ENCODE measurements at places on chromosomes 12 and 14.

DNA sequence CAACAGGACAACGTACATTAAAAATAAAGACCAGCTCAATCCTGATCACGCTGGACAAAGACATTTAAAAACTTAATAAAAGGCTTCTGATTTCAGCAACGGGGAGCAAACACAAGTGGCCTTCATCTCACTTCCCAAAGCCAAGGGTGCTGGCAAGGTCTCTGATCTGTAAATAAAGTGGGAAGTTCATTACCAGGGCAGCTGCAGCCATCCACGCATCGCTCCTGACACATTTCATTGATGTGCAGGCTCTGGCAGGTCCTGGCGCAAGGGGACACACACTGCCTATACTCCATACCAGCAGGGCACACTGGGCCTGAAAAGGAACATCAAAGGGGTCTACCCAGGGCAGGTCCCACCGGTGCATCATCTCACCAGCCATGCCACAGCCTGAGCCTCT is 51.0 kb downstream of the VWF start:
- DNase-seq: no peak

GRCh38 chr14:70188322-70188658 is 461 bp downstream of the SLC8A3 start:
- DNase-seq: peak; percentile 18

DNA sequence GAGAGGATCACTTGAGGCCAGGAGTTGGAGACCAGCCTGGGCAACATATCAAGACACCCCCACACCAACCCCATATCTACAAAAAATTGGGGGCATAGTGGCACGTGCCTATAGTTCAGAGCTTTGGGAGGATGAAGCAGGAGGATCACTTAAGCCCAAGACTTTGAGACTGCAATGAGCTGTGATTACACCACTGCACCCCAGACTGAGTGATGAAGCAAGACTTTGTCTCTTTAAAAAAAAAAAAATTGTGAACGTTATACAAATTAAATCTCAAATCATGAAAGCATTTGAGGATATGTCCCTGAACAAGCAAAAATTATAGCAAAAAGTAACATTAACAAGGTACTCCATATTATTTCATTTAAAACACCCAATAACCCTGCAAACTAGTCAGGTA is 2.9 kb downstream of the LRP6 start:
- DNase-seq: no peak

DNA sequence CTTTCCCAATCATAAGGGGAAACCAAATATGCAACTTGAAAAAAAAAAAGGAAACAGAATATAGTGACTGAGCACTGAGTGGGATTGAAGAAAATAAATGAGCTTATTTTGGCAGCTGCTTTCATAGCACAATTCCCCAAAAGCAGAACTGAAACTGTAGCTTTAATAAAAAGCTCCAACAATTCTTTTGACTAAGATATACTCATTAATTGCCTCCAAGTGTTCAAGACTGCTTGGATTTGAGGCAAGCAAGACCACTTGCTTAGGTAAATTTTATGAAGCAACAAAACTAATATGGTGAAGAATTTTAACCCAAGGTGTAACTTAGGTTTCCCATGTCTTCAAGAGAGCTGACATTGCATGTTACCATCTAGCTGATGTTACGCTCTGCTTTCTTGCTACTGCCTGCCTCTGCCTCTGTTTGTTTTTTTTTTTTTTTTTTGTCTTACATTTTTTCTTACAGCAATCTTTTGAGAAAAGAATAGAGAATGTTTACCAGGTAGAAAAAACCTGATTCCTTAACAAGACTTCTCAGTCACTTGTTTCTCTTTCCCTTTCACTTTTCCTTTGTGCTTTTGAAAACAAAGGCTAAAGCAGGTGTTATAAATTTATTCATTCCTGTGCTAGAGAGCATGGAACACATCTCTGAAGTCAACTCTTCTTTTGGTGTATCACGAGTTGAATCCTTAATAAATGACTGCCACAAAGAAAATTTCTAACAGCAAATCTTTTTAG is 134.4 kb downstream of the BCAT1 start:
- no peak for DNase-seq

GRCh38 chr12:116159175-116159574 is 118.3 kb downstream of the MED13L start:
- peak; percentile 57 for DNase-seq

- peak; percentile 90 for DNase-seq
Measured at GRCh38 chr14:105091517-105092170, 26.4 kb upstream of the GPR132 start.

DNA sequence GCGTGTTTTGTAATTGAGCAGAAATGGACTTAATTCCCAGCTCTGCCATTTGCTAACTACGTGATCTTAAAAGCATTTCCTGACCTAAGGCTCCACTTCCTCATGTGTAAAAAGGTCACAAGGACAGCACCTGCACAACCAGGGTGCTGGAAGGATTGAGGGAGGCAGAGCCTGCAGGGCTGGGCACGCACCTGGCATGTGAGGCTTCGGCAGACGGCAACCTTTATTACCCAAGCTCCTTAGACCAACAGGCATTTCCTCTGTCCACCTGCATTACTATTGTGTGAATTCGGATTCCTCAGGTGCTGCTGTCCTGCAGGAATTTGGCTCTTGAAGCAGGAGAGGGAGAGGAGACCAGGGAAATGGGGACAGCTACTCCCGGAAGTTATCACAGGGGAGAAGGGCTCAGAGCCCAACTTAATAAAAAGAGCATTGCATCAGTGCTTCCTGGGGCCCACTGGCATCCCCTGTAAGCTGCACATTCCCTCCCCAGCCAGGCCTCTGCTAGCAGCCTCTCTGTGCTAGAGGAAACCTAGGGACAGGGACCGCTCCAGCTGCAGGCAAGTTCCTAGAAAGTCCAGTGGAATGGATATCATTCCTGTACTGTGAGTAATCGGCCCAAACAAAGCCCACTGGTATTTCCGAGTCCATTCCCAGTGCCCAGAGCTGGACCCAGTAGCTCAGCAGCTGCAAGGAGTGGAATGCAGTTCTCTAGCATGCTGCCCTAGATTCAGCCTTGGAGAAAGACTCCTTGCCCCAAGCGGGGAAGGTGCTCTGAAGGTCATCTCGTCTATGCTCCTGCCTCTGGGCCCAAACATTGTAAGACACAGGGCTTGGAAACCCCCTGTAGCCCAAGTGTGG is 157.1 kb upstream of the CCND2 start:
- DNase-seq: peak; percentile 74

- peak; percentile 30 for DNase-seq
Measured at GRCh38 chr12:24838531-24838950, 110.4 kb downstream of the BCAT1 start.

- DNase-seq: peak; percentile 6
Measured at GRCh38 chr12:77354766-77355362, 289.5 kb upstream of the E2F7 start.

- no peak for DNase-seq
Measured at GRCh38 chr12:123041042-123041531, 60.6 kb downstream of the ARL6IP4 start.

GRCh38 chr12:127149226-127149964 is 1117.6 kb upstream of the TMEM132C start:
- peak; percentile 34 for DNase-seq

DNA sequence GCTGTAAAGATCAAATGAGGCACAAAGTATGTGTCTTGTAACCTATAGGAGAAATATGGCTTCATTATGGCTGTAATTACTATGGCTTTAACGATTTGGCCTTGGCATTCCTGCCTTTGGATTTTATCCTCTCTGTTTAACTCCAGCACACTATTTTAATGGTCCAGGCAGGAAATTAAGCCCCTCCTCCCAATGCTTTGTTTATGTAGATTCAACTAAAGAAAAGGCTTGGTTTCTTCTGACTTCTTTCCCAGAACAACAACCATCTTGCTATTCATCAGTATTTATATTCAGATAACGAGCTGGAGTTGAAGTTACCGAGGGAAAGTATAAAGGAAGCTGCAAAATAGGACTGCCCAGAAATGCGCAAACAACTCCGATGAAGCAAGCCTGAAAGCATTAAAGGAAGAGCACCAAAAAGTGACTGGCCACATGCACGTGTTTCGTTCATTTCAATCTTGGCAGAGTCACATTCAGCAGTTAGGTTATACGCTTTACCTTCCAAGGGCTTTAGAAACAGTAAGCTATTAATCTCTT is 104.6 kb downstream of the NELL2 start:
- DNase-seq: no peak

DNA sequence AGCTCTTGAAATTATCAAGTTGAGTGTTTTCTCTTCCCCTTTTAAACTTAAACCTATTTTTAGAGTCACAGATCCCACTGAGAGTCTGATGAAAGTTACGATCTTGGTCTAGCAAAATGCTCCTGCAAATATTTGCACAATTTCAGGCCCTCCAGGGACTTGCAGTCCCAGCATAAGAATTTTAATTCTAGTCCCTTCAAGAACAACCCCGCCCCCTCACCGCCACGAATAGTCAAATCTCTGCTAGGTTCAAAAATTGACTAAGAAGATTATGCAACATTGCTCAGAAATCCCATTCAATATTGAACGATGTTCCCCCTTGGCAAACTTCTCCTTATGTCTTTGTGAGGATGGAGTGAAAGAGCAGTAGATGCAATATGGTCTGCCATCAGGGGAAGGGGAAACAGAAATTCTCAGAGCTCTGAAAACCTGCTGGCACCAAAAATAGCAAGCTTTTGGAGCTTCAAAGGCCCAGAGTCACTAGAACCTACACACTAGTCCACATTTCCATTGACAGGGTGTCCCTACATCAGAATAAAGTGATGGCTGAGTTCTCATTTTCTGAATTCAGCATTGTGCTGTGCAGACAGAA is 127.5 kb upstream of the CCDC175 start:
- no peak for DNase-seq

DNA sequence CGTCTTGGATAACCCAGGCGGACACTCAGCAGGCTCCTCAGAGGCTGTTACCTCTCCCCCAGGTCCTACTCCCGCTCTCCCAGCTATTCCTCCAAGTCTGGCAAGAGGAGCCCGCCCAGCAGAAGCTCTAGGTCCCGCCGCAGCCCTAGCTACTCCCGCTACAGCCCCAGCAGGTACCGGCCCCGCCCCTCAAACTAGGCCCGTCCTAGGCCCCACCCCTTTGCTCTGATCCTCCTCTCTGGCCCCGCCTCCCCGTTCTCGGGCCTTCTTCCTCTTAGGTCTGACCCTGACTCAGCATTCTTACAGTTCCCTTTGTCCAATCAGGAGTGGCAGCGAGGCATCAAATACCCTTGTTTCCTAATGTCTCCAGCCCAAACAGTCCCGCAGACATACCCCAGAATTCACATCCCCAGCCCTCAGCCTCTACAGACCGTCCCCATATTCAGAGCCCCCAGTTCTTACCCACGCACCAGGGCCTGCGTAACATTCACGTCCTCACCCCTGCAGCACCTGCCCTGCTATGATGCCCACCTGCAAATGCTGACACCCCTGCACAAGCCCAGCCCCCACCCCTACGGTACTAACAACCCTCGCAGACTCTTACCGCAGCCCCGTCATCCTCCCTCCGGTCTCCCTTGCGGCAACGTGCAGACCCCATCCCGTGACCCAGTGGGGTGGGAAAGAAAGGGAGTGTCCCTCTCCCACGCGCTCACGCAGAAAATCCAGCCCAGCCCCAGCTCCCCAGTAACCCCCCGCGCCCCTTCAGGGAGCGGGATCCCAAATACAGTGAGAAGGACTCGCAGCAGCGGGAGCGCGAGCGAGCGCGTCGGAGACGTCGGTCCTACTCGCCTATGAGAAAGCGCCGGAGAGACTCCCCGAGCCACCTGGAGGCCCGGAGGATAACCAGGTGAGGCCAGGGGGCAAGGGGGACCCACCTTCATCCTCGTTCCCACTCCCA is 25.0 kb upstream of the HSPB8 start:
- peak; percentile 33 for DNase-seq

DNA sequence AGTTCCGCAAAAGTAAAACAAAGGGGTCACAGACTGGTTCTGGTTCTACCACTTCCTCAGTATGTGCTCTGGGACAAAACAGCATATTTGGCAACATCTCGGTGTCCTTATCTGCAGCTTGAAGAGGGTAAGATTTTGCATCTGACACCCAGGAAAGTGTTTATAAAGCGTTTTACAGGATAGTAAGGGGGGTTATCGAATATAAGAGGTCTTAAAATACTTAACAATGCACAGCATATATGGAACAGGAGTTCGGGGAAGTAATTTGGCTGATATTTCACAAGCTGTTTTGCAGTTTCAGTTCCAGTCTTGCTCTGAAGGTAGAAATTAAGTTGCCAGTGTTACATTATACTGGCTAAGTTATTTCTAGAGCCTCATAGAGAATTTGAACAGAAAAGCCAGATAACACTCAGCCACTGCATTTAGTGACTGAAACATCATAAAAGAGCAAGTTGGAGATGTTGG is 904 bp upstream of the MAP4K5 start:
- no peak for DNase-seq

DNA sequence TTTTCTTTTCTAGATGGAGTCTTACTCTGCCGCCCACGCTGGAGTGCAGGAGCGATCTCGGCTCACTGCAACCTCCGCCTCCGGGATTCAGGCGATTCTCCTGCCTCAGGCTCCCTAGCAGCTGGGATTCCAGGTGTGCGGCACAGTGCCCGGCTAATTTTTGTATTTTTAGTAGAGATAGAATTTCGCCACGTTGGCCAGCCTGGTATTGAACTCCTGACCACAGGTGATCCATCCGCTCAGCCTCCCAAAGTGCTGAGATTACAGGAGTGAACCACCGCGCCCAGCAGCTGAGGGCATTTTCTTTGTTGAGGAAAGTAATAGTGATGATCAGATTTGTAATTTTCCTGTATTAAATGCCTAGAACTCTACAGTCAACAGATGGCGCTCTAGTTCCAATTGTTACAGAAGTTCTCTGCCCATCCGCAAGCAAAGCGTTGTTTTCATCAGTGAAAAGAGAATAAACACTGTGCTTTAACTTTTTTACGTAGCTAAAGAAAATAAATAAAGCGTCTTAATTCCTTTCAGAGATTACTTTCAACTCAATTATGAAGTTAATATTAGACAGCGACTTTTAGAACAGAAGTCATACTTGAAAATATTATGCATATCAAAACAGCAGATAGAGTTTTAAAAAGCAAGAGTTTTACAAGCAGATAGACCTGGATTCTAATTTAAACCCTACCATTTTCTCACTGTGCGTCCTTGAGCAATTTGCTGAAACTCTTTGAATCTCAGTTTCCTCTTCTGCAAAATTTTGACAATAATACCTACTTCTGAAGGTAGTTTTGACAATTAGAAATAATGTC is 335.1 kb downstream of the DUSP6 start:
- DNase-seq: peak; percentile 77

DNA sequence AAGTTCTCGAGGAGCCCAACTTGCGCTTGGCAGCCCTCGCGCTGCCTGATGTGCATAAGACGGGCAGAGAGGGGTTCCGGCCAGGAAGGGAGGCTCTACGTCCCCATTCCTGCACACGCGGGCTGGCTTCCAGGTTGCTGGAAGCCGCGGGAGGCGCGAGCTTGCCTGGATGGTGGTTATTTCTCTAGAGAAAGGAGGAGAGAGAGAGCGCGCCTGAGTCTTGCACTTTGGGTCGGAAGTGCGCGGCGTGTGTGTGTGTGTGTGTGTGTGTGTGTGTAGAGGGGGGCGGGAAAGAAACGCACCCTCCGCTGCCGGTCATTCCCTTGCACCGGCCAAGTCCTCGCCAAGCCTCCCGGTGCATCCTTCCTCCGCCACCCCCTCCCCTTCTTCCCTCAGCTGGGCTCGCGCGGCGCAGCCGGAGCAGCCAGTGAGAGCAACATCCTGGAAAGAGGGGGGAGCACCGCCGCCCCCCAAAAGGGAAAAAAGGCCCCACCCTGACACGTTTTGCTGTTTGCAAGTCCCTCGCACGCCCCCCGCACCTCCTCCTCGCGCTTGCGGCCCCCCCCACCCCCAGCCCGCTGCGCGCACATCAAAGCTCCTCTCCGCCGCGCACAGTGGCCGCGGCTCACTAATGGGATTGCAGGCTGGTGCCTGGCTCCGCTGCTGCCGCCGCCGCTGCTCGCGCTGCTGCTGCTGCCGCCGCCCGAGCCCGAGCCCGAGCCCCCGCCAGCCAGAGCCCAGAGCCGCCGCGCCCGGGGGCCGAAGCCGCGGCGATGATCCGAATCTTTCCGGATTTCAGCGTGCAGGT is 4.4 kb upstream of the NPAS3 start:
- peak; percentile 57 for DNase-seq

Measured in M059J (cell line).